ENCODE measurements at places on chromosomes 11 and 22.
A peak's percentile ranks its signal among the peaks of the same experiment; 100 is the strongest.

DNA sequence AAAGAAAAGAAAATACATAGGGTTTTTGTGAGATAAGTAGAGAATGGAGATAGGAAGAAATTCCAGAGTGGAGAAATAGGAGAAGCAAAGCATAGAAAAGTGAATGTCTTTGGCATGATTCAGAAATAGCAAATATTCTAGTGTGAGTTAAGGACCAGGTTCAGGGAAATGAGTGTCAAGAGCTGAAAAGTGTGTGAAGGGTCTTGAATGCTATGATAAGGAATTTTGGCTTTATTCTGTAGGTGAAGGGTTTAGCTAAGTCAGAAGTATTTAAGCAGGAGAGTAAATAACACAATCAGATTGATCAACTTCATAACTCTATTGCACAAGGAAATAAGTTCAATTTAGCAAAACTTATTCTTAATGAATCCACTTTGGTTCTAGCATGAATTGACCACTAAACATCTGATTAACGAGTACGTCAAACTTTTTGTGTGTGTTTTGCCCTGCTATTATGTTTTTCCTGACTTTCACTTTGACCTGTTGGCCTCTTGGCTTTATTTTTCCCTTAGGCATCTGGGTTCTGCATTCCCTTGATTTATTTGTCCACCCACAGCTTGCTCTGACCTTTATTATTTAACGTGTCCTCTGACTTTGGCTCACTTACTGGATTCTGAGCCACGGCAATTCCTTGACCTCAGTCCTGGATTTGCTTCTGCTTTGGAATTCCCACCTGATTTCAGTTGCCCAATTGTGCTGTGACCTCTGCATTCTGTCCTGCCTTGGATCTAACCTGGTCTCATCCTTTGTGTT lies 11.9 kb upstream of the TMEM218 start:
- no peak for DNase-seq

DNA sequence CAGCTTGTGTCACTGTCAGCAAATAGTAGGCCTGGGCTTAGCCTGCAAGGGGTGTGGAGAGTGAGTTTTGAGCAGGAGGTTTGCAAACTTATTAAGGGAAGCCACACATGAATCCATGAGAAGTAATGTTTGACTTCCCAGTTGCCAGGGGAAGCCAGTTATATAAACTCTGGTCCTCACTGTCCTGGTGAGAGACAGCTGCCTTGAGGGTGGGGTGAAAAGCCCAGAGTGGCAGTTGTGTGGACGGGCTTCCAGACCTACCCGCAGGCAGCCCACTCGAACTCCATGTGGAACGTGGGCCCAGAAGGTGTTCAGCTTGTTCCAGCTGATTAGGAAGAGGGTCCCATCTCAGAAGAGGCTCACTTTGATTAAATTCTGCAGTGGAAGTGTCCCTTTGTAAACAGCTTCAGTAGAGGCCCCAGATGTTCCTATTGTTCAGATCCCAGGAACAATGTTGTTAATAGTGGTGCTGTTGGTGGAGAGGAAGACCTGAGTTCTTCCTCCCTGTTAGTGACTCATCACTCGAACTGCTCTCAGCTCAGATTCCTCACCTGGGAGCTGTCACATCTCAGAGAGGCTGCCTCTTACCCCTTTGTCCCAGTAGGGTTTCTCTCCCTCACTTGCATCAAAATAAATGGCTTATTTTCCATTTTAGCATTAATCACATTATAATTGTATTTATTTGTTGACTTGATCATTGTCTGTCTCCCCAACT lies 63.4 kb downstream of the GRAMD1B start:
- DNase-seq = no peak

DNA sequence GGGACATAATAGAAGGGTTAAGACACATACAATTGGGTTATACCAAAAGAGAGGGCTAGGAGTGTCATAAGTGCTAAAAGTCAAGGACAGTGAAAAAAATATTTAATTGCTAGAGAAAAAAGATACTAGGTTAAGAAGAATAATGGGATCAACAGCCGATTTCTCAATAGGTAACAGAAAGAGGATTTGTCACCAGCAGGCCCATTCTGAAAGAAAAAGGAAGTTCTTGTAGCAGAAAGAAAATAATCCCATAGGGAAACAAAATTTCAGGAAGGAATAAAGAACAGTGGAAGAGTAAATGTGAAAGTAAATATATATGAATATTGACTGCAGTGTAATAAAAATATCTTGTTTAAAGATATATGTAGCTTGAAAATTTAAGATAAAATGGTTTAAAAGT lies 43.3 kb upstream of the ADORA2A start:
- DNase-seq = no peak

GRCh38 chr22:42695294-42695693 lies 25.4 kb downstream of the A4GALT start:
- DNase-seq = no peak

DNA sequence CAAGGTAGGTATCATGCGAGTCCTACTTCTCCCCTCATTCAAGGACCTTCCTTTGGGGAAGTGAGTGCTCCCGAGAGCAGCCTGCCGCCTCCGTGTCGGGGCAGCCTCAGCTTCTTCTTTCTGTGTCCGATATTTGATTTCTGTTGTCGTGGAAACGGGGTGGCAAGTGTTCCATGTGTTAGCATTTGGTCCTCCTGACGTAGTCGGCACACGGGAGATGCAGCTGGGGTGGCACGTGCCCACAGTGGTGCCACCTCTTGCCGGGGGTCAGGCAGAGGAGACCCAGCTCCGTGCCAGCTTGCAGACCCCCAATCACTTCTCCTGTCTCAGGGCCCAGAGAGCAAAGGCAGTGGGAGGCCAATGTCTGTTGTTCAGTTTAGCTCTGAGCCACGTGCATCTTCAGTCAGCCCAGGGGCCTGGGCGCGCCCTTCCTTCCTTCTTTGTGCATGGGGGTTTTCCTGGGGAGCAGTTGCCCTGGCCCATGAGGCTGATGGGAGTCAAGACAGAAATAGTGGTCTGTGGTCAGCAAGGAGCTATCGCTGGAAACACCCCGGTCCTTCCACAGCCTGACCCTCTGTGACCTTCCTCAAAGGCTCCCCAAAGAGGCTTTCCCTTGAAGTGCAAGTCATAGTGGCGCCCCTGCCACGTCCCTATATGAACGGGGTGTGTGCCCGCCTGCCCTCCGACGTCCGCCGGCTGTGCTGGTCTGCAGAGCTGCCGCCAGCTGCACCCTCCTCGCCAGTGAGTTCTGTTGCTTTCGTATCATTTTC lies 44.5 kb downstream of the PARVB start:
- no peak for DNase-seq

- DNase-seq = no peak
Measured at GRCh38 chr22:33467620-33468095, 409.5 kb upstream of the SYN3 start.

GRCh38 chr11:62001450-62002191 lies 34.2 kb upstream of the FTH1 start:
- no peak for DNase-seq

- DNase-seq = no peak
Measured at GRCh38 chr11:117830072-117830471, 5.5 kb upstream of the FXYD2 start.

DNA sequence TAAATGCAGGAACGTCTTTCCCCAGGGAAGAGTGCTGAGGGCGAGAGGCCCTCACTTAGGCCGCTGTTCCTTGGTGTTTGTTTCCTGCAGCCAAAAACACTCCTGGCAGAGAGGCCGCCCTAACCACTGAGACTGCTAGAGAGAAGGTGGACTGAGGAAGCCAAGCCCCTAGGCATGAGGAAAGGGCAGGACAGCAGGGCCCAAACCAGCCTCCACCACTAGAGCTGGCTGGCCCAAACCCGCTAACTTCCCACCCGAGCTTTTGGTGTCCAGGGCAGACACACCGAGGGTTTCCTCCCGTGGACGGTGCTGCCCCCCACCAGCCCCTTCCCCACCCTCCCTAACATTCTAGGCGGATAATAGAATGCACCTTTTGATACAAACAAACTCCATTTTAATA lies 6.0 kb downstream of the FGF19 start:
- no peak for DNase-seq

DNA sequence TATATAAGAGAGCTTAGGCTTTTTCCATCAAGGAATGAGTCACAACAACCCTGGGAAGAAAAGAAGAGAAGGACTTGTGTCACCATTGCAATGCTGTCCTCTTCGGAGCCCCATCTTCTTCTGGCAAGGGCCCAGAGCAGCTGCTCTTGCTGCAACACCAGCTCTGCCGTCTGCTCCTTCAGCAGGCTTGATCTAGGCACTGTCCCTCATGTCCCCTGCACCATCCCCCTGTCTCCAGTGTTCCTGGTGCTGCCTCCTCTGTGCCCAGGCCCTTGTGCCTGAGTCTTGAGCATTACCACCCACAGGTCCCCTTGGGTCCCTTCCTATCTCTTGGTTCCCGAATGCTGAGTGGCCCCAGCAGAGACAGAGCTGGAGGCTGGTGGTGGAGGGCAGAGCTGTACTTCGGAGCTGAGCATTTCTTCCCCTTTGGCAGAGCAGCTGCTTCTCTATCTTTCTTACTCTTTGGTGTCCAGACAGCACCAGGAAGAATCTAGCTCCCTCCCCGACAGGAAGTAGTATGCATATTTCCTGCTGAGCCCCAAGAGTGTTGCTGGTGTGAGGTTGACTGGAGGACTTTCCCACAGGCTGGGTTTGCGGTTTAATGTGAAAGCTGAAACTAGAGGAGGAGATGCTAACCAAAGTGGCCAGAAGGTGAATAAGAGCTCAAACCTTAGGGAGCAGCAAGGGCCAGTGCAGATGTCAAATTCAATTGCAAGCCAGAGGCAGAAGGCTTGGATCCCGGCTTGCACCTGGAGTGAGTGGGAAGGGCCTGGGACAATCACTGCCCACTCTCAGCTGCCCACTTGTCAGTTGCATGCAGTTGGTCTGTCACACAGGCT lies 27.8 kb downstream of the WEE1 start:
- peak; percentile 46 for DNase-seq

DNA sequence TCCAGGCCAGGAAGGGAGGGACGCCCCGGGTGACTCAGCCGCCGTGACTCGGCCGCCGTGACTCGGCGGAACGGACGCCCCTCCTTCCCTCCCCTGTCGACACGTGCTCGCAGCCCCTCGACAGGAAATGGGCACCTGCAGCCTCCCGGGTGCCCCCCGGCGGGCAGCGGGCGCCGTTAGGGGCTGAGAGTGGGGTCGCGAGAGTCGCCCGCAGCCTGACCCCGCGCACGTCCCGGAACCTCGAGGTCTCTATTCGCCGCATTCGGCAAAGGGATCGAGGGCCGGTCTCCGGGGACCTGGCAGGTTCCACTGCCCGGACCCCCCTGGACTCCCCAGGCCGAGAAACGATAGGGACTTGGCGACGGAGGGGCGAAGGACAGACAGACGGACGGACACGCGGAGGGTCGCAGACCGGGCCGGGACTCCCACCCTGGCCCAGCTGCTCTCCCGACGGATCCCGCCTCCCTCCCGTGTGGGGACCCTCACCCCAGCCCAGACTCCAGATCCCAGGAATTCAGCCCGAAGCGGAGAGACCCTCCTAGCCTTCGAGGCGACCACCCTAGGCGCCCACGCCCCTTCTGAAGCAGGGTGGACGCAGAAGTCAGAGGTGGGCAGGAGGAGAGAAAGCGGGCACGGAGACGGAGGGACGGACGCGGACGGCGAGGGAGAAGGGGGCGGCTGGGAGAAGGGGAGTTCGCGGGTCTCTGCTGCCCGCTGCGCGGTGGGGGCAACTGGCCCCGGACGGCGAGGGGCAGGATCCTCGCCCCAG lies 648 bp downstream of the FOSL1 start:
- peak; percentile 70 for DNase-seq

GRCh38 chr11:94934846-94935245 lies 38.5 kb downstream of the CWC15 start:
- no peak for DNase-seq

DNA sequence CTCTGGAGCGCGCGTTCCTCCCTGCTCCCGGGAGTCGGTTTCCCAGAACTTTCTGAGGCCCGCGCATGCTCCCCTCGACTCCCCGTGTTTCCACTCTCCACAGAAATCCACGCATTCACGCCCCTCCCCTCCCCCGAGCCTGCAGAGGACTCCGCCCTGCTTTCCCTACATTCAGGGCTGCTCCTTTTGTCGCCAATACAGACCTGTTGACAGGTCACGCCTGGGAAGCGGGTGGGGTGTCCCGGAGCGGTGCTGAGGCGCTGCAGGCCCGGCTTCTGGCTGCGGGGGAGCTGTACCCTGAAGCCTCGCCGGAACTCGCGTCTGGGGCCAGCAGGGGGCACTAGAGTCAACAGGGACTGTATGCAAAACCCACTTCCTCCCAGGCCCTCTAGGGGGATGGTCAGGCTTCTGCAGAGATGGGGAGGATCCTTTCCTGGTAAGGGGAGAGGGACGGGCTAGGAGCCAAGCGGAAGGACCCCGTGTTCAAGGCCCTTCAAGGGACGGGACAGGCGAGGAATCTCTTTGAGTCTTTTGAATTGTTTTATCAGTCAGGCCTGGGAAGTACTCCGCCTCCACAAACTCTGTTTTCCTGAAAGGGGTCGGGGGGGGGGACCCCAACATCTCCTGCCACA lies at the start of gene PRAME:
TSS of gene PRAME (minus strand) at position 294 of the 632 bp plus-strand sequence. CDS start 2,433 bp downstream, outside the sequence.
- peak; percentile 54 for DNase-seq

DNA sequence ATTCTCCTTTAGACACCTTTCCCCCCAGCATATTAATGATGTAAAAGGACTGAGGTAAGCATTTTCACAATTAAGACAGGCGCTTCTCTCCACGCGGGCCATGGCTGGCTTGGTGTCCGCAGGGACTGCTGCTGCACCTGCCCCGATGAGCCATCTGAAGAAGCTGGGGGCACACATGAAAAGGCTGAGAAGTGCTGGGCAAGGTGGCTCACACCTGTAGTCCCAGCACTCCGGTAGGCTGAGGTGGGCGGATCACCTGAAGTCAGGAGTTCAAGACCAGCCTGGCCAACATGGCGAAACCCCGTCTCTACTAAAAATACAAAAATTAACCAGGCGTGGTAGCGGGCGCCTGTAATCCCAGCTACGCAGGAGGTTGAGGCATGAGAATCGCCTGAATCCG lies 21.3 kb downstream of the KRTAP5-6 start:
- no peak for DNase-seq

GRCh38 chr11:48122656-48123055 lies 94.0 kb upstream of the OR4B1 start:
- no peak for DNase-seq

GRCh38 chr11:19345519-19345847 lies 104.7 kb upstream of the E2F8 start:
- no peak for DNase-seq

DNA sequence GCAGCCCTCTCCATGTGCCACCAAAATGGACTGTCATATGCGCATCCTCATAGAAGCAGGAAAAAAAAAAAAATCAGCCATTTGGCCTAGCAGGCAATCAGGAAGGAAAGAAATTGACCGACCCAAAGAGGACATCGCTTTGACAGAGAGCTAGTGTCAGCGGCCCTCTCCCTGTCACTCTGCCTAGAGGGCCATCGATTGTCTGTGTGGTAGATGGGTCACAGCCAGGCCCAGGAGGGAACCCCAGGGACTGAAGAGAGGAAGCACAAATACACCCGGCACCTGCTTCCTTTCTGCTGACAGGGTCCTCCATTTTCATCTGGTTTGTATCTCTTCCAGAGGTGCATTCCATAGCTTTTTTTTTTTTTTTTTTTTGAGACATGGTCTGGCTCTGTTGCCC lies 21.8 kb downstream of the VPS37C start:
- no peak for DNase-seq

GRCh38 chr22:17943533-17944249 lies 80.7 kb downstream of the MICAL3 start:
- no peak for DNase-seq

GRCh38 chr11:20355221-20356219 lies 8.0 kb upstream of the HTATIP2 start:
- DNase-seq = no peak
